ENCODE measurements at places on chromosomes 1 and 21.

- DNase-seq: no peak
Observed at GRCh38 chr21:40646651-40647050, 200.3 kb downstream of the DSCAM start.

DNA sequence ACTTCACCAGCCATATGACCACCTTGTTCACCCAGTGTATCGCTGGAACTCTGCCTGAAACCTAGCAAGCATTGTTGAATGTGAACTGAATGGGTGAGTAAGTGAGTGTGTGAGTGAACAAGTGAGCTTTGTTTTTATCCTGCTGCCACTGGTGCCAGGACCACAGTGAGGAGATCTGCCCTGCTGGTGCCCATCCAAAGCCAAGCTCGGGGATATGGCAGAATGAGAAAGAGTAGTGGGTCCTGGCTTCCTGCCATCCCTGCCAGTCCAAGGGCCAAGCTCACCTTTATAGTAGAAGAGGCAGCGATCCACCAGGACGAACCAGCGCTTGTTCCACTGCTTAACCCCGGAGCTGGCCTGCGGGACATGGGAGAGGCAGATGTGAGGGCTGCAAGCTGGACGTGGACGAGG, 53.4 kb upstream of the GOLT1A start:
- DNase-seq: no peak

DNA sequence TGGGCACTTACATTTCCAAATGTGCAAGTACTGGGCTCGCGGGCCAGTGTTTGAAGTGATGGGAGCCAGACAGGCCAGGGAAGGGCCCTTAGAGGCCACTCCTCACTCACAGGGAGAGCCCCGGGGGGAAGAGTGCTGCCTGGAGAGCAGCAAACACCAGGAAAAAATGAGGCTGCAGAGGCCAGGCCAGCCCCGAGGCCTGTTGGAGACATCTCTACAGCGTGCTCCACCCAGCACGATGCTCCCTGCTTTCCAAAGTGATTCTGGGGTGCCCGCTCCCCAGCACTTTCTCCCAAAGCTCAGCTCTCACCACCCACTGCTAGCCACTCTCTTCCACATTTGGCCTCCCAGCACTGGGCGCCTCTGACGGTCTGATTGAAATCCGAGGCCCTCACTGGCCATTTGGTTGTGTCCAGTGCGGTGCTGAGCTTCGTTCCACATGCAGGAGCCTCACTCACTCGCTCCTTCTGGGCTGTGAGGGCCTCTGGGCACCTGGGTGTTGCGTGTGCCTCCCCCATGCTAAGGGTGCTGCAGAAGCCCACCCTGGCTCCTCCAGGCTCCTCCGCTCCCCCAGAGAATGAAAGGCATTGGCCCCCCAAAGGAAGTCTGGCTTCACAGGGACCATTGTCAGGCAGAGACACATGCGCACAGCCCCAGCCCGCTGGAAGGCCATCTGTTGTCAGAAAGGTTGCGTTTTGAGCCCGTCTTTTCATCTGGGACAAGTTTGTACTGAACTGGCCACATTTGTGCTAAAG, 385.4 kb upstream of the VAMP3 start:
- DNase-seq: no peak

GRCh38 chr1:156072251-156072650, 10.0 kb downstream of the MEX3A start:
- DNase-seq: no peak

GRCh38 chr1:1083416-1084371, 9.6 kb upstream of the RNF223 start:
- no peak for DNase-seq

DNA sequence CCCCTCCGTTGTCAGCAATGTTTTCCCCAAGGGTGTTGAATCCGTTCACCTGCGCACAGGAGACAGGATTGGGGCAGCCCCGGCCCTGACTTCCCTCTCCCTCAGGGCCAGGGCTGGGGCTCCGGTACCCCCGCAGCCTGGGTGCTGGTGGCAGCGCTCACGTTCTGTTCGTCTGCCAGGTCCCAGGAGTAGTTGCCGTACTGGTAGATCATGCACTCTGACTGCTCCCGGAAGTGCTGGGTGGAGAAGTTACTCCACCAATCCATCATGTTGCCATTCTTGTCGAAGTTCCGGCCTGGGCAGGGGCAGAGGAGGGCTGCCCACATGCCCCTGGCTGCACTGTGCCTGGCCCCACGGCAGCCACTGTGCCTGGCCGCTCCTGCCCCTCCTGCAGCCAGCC, 6.1 kb downstream of the PRXL2B start:
- DNase-seq: no peak

DNA sequence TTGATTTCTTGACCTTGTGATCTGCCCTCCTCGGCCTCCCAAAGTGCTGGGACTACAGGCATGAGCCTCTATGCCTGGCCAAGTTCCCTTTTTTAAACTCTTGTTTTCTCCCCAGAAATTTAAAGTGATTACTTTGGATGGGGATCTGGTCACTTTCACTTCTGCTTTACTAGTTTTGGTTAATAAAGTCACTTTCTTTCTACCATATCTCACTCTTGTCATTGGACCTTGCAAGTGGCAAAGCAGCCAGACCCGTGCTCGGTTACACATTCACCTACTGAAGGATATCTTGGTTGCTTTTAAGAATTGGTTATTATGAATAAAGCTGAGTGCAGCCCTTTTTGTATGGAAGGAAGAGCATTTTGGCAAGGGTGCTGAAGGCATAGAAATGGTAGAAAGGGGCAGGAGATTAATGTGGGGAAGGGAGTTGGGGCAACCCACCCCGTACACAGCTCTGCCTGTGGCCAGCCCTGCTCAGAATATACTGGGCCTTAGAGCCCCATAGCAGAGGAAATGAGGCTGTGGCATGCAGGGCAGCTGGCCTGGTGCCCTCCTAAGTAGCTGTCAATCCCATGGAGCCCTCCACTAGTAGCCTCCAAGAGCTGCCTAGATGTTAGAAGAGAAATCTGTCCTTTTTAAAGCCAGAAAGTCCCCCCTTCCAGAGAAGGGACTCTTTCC, 40.7 kb downstream of the CD2 start:
- DNase-seq: no peak

DNA sequence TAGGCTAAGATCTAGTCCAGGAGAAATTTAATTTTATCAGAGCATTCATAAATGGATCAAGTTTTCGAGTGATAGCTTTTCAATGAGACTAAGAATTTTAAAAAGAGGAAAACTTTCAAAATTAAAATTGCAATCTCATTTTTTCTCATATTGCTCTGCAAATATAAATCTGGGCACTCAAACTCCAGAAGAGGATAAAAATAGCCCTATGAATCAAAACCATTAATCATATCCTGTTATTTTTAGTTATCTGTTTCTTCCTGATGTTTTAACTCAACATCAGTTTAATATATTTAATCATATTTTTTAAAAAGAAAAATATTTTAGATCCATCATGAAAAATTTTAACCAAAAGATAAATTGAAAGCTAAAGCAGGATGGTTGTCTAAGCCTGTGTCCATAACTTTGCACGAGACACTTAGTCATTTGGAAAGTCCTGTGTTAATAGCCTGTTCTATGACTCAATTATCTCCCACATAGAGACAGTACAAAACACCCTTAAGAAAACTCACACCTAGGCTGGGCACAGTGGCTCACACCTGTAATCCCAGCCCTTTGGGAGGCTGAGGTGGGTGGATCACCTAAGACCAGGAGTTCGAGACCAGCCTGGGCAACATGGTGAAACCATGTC, 17.1 kb upstream of the PRRC2C start:
- no peak for DNase-seq

- no peak for DNase-seq
Observed at GRCh38 chr1:242243472-242243871, 244.6 kb upstream of the MAP1LC3C start.

GRCh38 chr21:42478504-42478903, 17.5 kb downstream of the RSPH1 start:
- no peak for DNase-seq

- DNase-seq: no peak
Observed at GRCh38 chr1:61012341-61012761, 70.0 kb upstream of the NFIA start.

DNA sequence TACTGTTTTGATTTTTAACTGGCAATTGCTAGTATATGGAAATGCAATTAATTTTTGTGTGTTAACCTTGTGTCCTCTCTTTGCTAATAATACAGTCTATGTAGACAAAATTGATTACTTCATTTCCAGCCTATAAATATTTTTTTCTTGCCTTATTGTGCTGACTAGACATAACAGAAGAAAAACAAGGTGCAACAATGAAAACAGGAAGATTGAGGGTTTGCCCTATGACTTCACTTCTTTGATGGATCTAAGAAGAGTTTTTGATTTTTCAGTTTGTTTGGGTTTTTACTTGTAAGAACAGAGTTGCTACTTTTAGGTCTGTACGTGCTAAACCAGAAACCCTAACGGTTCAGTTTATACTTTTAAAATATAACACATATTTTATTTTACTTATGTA, 8.5 kb upstream of the CNIH4 start:
- no peak for DNase-seq

- DNase-seq: no peak
Observed at GRCh38 chr1:205417870-205418635, 3.8 kb downstream of the LEMD1 start.

DNA sequence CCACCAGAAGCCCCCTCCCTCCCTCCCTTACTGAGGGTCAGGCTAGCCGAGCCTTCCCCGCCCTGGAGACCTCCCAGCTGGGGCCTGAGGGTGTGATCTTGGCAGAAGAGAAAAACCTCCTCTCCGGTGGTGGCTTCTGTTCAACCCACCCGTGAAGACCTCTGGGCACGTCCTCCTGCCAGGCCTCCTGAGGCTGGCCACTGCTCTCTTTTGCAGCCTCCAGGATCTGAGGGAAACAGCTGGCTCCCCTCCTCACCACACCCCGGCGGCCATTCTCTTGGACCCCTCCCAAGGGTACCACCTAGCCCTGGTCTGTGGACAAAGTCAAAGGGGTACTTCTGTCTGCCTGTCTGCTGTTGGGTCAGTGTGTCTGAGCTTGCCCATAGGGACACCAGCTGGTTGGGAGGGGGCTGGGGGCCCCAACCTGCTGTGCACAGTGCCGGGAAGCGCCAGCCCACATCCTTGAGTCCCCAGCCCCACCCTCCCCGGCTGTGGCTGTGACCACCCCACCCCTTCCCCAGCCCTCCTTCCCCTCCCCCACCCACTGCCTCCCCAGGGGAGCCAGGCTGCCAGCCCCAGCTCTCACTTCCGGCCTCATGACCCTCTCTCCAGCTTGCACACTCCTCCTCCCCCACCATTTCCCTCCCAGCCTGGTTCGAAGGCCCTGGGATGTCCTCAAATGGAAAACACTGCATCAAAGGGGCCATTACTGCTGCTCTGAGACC, 48.1 kb downstream of the AHDC1 start:
- peak; percentile 63 for DNase-seq

- DNase-seq: no peak
Observed at GRCh38 chr1:159223004-159223403, 18.3 kb downstream of the ACKR1 start.

- no peak for DNase-seq
Observed at GRCh38 chr1:21097729-21098128, 79.0 kb downstream of the EIF4G3 start.

GRCh38 chr1:100530141-100530540, 7.8 kb upstream of the GPR88 start:
- DNase-seq: no peak
